Stimulated activated CD8-positive, alpha-beta memory T cell treated with anti-CD3 and anti-CD28 coated beads, Interleukin-4, amount 100 ng/mL, for 48 hours (primary cell): ENCODE measurements at places on chromosomes 13 and 19.
A peak's percentile ranks its signal among the peaks of the same experiment; 100 is the strongest.

- DNase-seq = no peak
These were observed 1.6 kb downstream of the LPAR6 start for GRCh38 chr13:48411147-48411794.

GRCh38 chr19:3515891-3516422 lies 9.8 kb downstream of the FZR1 start:
- DNase-seq = no peak

GRCh38 chr13:106650690-106651205 lies 82.8 kb upstream of the ARGLU1 start:
- DNase-seq = no peak

GRCh38 chr13:44267980-44268379 lies 105.6 kb upstream of the SERP2 start:
- DNase-seq = no peak

DNA sequence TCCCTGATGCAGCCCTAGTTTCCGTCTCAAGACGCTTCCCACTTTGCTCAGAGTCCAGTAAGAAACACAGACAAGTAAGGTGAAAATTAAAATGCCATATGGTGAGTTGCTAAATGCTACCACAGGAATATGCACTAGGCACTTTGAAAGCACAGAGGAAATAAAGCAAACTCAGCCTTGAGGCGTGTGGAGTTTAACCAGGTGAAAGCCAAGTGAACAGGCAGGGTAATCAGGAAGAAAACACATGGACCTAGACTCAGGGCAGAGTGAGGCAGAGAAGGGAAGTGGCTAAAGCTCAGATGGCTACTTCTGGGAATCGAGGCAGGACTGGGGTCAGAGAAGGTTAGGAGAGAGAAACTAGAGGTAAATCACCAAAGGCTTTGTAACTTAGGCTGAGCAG lies 5.4 kb upstream of the UBL3 start:
- no peak for DNase-seq

- DNase-seq = peak; percentile 72
These were observed 5.4 kb downstream of the CCDC61 start for GRCh38 chr19:46000491-46001246.

DNA sequence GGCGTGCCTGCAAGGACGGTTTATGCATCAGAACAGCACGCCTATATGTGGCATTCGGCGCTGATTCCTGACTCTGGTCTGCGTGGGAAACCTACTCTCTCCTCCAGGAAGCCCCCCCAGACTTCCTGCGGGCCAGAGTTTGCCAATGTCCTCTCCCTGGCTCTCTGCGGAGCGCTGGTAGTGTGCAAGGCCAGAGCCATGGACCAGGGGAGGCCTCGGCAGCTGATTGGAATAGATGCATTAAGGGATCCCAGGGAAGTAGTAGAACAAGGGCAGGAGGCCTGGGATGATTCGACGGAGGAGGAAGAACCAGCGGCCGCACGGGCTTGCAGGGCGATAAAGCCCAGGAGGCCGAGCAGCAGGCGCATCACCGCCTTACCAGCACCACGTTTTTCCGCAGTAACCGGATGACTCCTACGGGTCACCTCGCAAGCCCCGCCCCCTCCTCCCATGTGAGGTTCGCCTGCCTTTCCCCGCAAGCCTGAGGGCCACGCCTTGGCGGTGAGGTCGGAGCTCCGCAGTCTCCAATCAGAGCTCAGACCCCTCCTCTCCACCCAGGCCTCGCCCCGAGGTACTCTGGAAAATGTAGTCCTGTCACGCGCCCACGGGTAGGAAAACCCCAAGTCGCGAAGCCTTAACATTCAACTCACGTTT lies 5.0 kb downstream of the CLEC11A start:
- DNase-seq = peak; percentile 90

- DNase-seq = no peak
These were observed 118.3 kb upstream of the RNF113B start for GRCh38 chr13:98295371-98295770.

DNA sequence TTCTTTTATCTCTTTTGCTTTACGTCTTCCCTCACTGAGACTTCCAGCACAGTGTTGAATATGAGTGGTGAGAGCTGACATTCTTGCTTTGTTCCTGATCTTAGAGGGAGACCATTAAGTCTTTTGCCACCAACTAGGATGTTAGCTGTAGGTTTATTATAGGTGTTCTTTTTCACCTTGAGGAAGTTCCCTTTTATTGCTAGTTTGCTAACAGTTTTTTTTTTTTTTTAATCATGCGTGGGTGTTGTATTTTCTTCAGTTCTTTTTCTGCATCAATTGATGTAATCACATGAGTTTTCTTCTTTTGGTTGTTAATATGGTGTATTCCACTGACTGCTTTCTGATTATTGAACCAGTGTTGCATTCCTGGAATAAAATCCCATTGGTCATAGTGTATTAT lies 21.1 kb downstream of the AP1M1 start:
- no peak for DNase-seq

GRCh38 chr19:45146741-45147205 lies 14.0 kb downstream of the NKPD1 start:
- DNase-seq = no peak

DNA sequence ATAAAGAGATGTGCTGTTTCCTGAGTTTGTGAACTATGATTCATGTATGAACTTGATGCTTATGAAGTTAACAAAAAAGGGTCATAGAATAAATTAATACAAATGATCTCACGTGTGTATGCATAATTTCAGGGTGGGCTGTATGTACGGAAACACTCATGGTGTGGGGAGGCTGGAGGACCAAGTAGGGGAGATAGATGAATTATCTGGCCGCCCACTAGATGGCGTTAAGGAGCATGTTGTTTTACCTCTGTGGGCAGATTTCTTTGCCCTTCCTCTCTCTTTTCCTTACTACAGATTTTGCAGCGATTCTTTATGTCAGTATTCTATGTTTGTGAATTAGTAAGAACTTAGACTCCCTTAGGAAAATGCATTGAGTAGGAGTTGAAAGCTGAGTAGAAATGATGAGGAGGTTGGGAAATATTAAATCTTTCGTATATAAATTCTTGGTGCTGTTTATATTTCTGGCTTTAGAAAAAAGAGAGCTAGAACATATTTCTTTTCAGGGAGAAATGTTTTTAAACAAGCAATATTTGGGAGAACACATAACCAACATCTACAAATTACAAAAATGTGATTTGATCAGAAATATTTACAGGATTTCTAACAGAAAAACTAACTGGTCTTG lies 47.4 kb upstream of the TMTC4 start:
- peak; percentile 80 for DNase-seq

GRCh38 chr19:53812335-53812734 lies 11.8 kb downstream of the NLRP12 start:
- DNase-seq = no peak
